ENCODE measurements at places on chromosomes 1 and 21.

GRCh38 chr21:34073749-34074282 is 438 bp downstream of the MRPS6 start:
- DNase-seq: no peak

DNA sequence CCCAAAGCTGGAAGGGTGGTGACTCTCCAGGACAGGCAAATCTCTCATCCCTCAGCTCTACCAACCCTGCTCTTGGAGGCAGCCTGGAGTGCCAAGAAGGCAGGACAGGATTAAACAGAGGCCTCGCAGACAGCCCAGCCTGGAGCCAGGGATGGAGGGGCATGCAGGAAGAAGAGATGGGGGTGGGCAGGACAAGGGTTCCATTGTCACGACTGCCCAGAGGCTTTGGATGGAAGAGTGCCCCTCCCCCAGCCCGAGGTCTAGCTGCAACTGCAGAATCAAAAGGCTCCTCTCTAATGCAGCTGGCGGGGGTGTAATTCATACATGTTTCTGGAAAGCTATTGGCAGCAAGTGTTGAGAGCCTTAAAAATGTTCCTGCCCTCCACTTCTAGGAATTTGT is 8.8 kb downstream of the RAB7B start:
- no peak for DNase-seq

- DNase-seq: no peak
Observed at GRCh38 chr1:177959811-177960515, 9.9 kb downstream of the SEC16B start.

GRCh38 chr1:8343044-8343443 is 25.1 kb downstream of the SLC45A1 start:
- no peak for DNase-seq

- no peak for DNase-seq
Observed at GRCh38 chr1:115423776-115424175, 85.7 kb upstream of the NGF start.

DNA sequence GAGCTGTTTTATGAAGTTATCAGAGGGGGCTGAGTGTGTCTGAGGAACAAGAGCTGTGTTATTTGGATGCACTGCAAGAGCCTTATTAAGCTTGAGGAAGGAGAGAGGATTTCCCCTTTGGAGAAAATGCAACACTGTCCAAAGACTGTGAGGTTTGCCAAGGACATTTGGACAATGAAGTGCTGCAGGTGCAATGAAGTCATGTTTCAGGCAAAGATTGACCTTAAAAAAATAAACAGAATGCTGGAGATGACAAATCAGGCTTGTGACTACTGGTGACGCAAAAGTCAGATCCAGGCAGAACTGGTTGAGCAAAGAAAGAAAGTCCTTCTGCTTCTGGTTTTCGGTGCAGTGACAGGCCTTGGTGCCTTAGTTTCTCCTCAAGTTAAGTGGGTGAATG is 125.2 kb upstream of the KIAA0040 start:
- DNase-seq: peak; percentile 52

DNA sequence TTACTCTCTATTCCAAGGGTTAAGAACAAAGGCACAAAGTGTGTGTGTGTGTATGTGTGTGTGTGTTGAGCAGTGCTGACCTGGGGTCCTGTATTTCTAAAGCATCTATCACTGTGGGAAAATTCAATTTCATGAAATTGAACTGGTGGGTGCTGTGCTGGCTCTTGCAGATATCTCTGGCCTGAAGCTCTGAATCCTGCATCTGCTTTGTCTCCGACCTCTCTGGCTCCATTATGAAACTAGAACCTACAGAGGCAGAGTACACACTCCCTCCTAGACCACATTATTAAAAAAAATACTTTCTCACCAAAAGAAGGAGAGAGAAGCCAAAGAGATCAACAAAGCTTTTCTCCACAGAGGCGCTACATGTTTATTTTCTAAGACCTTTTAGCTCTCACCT is 88.4 kb upstream of the PDE4B start:
- no peak for DNase-seq

- DNase-seq: no peak
Observed at GRCh38 chr1:93694039-93694438, 12.4 kb upstream of the BCAR3 start.

DNA sequence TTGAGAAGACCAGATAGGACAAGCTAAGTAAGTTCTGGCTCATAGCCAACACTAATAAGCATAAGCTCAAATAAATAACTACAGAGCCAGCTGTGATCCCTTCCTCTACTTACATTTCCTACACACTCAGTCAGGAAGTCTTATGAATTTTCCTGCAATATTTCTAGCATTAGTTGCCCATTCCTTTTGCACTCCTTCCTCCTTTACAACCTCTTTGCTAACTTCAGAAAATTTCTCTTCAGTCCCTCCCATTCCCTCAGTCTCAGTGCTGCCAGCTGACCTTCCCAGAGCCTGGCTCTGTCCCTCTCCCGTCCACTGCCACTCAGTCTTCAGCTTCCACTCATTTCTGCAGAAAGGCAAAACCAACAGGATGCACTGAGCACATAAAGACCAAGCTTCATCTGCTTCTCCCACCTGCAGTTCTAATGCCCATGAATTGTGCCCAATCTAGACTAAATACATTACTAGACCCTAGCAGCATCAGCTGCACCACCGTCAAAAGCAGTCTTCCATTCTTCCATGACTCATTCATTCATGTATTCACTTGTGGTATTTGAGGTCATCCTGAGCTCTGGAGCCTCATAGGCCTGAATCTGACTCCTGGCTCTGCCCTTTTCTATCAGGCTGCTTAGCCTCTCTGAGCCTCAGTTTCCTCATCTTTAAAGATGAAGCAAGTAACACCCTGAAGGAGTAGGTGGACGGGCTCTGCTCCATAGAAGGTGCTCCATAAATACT is 54.6 kb upstream of the SIPA1L2 start:
- DNase-seq: no peak

DNA sequence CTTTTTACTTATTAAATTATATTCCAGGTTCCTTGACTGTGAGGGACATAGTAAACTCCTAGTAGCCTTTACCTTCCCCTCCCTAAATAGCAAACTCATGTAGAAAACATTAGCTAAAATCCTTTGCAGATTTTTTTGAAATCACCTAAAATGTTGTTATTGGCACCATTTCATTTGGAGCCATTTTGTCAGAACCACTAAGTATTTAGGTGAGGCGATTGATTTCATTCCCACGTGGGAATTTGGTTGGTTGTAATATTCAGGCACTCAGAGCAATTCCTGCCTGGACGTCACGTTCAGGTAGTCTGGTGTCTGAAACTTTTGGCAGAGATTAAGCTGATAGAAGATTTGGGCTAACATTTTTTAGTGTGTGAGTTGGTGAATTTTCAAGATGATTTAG is 84.3 kb downstream of the CAMTA1 start:
- DNase-seq: no peak

- DNase-seq: no peak
Observed at GRCh38 chr1:246860401-246860800, 71.3 kb downstream of the AHCTF1 start.

DNA sequence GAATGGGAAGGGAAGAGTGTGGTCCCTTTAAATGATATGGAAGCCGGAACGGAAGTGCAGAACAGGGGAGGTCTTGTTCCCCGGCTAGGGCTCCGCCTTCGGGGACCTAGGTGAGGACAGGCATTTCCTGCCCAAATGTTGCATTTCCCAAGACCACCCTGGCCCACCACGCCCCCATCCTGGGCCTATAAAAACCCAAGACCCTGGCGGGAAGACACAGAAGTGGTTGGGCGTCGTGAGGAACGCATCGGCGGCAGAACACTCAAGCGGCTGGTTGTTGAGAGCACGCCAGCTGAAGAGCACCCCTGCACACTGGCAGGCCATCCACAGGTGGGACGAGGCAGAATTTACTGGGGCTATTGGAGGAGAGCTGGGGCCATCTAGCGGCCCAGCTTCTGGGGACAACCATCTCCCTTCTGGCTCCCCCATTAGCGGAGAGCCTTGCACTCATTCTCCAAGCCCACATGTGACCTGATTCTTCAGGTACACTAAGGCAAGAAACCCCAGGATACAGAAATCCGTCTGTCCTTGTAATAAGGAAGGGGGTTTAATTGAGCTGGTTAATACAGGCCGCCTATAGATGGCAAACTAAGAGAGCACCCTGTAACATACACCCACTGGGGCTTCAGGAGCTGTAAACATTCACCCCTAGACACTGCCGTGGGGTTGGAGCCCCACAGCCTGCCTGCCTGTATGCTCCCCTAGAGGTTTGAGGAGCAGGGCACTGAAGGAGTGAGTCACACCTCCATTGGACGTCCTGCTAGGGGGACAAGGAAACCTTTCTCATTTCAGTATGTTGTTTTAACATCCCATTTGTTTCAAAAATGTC is 1327.9 kb downstream of the BRINP3 start:
- no peak for DNase-seq

DNA sequence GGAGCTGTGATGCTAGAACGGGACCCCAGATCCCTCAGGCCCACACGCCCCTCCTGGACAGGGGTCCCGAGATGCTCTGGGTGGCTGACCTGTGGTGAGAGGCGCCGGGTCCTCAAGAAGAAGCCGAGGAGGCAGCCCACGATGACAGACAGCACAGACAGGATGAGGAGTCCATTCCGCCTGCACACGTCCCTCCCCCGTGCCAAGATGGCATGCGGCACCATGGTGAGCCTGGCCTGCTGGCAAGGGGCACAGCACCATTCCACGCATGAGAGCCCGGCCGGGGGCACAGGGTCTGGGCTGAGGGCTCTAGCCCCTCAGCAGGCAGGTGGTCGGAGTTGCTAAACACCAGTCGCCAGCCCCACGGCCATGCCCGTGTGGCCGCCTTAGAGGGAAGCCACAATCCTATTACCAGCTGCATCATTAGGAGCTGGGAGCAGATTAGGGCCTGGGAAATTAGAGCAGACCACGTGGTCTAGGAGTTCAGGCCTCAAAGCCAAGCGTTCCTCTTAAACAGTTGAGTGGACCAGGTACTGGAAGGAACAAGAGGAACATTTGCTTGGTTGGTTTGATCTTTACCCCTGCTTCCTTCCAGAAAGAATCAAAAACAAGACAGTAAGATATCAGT is at the start of gene SLC1A7:
Gene SLC1A7 (minus strand): TSS at position 413 of the 628 bp plus-strand sequence. CDS start 189 bp downstream, at position 224.
- no peak for DNase-seq

- DNase-seq: no peak
Observed at GRCh38 chr21:21750124-21750825, 752.1 kb downstream of the NCAM2 start.

DNA sequence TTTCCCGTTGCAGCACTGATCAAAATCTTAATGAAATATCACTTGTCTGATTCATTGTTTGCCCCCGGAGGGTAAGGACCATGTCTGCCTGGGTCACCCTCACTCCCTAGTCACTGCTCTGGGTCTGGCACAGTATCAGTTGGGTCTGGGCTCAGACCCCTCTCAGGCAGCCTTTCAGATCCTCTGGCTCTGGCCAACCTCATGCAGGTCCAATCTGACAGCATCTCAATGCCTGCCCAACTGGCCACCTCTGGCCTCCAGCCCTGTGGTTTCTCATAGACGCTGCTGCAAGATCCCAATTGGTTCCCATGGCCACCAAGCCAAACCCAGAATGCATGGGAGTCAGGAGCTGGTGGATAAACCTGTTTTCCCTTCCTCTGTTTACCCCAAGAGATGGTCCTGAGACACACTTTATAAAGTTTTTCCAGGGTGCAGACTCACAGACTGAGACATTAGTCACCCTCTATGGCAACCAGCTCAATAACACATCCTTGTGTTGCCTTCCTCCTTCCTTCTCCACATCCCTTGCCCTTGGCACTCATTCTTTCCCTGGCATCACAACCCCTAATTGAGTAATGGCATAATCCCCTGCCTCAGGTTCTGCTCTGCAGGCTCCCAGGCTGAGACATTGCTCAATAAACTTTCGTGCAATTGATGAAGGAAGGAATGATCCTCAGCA is 199.2 kb downstream of the GRIK3 start:
- no peak for DNase-seq

- DNase-seq: no peak
Observed at GRCh38 chr1:196774603-196775002, at the start of gene CFHR3. Gene CFHR3 (plus strand): TSS chr1:196774840. CDS start chr1:196774887, 47 bp downstream.

DNA sequence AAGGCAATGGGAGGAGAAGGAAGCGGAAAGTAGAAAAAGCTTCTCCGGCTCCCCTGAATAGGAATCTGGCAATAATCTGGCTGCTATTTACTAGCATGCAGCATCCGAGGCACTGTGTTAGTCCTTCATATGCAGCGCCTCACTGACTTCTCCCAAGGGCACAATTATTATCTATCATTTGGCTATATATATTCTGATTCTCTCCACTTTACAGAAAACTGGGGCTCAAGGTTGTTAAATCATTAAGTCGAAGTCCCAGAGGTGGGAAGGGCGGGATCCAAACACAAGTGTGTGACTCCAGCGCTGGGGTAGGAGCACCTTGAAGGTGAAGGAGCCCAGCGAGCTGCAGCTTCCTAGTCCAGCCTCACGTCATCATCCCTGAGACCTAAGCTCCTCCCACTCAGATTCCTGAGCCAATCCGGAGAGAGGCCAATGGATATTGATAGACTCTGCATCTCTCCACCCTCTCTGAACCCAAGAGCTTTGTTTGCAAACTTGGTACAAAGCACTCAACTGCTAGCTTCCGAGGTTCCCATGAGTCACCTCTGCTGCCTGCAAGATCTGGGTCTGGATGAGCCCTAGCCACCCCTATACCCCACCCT is 16.6 kb upstream of the EYA3 start:
- no peak for DNase-seq

- DNase-seq: no peak
Observed at GRCh38 chr1:89206373-89206772, 7.6 kb upstream of the GBP4 start.

DNA sequence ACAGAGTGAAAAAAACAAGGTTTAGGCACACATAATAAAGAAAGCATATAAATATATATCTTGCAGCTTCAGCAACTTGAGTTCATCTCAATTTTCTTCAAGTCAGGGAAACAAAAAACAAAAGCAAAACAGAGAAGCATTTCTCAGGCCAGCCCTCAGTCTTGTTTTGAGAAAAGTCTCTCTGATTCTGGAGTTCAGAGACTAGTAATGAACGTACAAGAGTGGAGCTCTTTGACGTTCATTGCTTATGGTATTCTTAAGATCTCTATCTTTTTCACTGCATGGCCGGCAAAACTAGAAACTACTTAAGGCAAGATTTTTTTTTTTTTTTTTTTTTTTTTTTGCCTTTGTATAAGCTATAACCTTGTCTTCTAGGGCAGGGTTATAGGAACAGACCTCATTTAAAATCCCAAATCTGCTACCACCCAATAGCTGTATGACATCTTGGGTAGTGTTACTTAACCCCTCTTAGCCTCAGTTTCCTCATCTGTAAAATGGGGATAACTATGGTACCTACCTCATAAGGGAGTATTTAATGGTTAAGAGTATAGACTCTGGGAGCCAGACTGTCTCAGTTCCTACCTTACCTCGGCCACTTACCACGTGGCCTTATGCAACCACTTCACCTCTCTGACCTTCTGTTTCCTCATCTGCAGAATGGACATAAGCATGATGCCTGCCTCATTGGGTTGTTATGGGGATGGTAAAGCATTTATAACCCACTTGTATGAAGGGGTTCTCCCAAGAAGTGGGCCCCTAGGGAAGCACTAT is 33.6 kb downstream of the LMO4 start:
- DNase-seq: no peak

GRCh38 chr1:161987303-161987702 is 36.4 kb downstream of the OLFML2B start:
- no peak for DNase-seq

GRCh38 chr1:161115132-161115711 is 2.6 kb downstream of the PFDN2 start:
- DNase-seq: peak; percentile 75
